ENCODE measurements at places on chromosomes 11 and 22.

DNA sequence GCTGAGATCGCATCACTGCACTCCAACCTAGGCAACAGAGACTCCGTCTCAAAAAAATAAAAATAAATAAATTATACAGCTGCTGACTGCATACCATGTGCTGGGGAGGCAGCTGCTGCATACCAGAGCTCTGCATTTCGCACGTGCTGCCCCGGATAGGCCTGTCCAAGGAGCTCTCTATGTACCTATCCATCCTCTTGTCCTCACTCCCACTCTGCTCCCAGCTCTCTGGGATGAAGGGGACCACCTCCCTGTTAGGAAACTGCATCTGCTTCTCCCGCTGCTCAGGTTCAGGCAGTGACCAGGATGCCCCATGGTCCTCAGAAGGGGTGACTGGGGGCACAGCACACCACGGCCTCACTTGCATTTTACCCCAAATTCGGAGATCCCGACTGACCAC lies 302.3 kb downstream of the BRD1 start:
- DNase-seq, result no peak

DNA sequence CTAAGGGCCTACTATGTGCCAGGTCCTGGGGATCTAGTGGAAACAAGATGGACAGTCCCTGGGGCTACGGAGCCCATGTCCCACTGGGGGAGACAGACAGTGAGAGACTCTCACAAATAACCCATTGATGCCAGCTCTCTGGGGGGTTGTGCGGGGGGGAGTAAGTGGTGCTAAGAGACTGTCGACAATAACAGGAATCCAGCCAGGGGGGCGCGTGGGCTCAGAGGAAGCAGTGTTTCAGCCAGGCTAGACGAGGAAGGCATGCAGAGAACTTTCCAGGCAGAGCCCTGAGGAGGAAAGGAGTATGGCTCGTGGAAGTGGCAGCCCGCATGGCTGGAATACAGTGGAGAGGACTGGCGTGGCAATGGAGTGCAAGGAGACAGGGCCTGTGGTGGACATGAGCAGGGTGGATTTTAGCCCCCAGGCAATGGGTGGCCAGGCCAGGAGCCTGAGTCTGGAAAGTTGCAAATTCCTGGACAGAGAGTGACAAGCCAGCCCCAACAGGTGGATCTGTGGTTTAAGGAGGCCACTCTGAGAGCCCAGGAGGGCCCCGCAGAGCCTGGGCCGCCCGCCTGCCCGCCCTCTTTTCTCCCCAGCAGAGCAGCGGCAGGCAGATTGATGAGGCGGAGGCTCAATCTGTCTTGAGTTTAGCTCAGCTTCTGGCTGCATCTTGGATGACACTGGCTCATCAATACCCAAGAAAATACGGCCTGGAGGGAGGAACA lies 40.0 kb upstream of the TCF20 start:
- DNase-seq, result no peak

GRCh38 chr11:73907191-73907590 lies 30.4 kb downstream of the PAAF1 start:
- DNase-seq, result peak; percentile 3

DNA sequence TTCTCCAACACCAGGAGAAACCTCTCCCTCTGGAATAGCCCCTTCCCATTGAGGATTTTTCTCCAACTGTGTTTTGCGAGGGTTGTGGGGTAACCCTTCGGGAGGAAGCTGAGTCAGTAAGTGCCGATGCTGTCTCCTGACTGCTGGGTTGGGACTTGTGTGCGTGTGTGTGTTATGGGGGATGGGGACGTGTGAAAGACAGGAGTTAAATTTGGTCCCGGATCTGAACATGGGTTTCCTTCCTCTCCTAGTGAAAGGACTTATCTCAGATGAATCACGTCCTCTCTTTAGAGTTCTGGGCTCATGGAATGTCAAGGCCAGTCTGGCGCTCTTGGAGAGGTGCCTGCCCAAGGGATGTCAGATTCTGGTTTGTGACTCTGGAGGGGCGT lies 33.3 kb downstream of the KIAA1671 start:
- no peak for DNase-seq

- DNase-seq, result no peak
Observed at GRCh38 chr11:3802011-3802790, 4.8 kb upstream of the NUP98 start.

- no peak for DNase-seq
Observed at GRCh38 chr11:110973401-110973980, 261.3 kb upstream of the ARHGAP20 start.

DNA sequence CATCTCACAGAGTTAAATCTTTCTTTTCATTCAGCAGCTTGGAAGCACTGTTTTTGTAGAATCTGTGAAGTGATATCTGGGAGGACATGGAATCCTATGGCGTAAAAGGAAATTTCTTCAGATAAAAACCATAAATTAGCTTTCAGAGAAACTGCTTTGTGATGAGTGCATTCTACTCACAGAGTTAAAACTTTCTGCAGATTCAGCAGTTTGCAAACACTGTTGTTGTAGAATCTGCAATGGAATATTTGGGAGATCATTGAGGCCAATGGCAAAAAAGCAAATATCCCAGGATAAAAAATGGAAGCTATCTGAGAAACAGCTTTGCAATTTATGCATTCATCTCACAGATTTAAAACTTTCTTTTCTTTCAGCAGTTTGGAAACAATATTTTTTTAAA lies 180.6 kb downstream of the OR4A47 start:
- no peak for DNase-seq

DNA sequence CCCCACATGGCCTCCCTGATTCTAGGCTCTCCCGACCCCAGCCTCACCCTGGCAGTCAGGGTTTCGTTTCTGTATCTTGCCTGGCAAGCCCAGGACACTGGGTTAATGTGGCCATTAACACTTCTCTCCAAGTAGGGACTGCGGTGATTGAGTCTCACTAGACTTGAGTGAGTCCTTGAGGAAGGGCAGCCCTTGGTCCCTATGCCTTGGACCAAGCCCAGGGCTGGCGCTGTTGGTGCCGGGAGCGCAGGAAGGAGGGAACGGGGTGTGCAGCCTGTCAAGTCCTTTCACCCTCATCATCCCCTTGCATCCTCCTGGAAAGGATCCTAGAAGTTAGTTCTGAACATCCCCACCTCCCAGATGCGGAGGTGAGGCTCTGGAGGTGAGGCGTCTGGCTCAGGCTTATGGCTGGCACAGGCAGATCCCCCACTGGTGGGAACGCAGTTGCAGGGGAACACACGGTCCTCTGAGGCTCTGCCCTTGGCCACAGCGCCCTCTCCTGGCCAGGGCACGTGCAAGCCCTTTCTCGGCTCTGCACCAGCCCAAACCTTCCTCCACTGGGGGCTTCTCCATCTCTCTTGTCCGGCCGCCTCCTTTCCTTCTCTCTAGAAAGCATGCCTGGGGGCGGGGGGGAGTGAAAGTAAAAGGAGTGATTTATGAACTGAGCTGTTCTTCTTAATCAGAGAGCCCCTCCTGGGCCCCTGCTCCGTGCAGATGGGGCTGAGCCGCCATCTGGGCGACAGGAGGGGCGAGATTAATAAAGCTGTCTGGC lies 56.7 kb downstream of the TP53I11 start:
- peak; percentile 69 for DNase-seq

GRCh38 chr22:37123649-37124048 lies 14.1 kb upstream of the TMPRSS6 start:
- no peak for DNase-seq
